ENCODE measurements at places on chromosomes 7 and 10. TPM values are rescaled to one million over a fixed set of nuclear protein-coding genes. Genes with fewer than 3 reads are reported as not detected.

DNA sequence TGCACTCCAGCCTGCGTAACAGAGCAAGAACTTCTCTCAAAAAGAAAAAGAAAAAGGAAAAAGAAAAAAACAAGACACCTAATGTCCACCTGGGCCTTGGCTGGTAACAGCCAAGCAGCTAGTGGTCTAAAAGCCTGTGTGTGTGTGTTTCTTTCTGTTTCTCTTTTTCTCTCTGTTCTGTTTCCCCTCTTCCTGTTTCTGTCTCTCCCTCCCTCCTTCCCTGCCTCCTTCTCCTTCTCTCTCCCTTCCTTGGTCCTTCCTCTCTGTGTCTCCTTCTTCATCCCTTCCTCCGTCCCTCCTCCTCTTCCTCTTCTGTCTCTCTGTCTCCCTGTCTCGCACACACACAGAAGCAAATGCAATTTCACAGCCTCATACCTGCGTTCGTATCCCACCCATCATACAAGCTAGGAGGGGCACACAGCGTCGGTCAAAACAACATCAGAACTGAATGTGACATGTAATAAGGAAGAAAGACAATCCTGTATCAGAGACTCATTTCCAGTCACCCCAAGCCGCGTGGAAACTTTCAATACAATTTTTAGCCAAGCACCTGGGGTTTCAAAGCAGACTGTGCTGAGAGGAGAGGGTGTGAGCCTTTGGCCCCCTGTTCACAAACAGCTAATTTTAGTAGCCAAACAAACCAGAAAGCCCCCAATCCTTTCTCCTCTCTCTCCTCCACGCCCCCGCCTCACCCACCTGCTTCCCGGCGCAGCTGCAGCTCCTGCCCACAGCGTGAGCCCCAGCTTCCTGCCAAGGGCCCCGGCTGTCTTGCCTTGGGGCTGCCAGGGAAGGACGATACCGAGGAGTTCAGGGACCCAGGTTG is 50.2 kb upstream of the GNA12 start:
- no peak for DNase-seq
- no peaks in the 10 kb centered on the region for H3K36me3 ChIP-seq
- H3K4me3 ChIP-seq, result no peak overlapping the region
- no peak overlapping the region for H3K27ac ChIP-seq

DNA sequence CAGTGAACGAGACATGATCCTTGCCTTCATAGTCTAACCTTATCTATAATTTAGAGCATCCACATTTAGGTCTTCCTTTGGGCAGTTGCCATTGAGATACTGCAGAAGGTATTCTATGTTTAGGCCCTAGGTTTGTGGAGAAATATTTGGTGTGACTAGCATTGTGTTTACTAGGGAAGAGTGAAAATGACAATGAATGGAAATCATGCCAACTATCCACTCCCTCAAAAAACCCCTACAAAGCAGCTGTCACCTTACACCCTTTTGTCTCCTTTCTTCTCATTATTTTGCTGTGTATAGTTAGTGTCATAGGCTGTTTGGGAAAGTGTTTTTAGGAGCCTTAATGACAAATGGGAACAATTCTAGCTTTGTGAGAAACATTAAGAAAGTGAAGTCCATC is 3.2 kb downstream of the CCNJ start:
- DNase-seq, result no peak
- H3K36me3 ChIP-seq, result no peaks in the 10 kb centered on the region
- no peak overlapping the region for H3K4me3 ChIP-seq
- peaks cover 11% of the 10 kb centered on the region for H3K27me3 ChIP-seq

- no peak overlapping the region for H3K4me3 ChIP-seq
- peaks cover 21% of the 10 kb centered on the region for H3K4me1 ChIP-seq
- no peak overlapping the region for H3K27ac ChIP-seq
- DNase-seq, result no peak
Observed at GRCh38 chr7:50780436-50780835, 2.3 kb downstream of the GRB10 start.

DNA sequence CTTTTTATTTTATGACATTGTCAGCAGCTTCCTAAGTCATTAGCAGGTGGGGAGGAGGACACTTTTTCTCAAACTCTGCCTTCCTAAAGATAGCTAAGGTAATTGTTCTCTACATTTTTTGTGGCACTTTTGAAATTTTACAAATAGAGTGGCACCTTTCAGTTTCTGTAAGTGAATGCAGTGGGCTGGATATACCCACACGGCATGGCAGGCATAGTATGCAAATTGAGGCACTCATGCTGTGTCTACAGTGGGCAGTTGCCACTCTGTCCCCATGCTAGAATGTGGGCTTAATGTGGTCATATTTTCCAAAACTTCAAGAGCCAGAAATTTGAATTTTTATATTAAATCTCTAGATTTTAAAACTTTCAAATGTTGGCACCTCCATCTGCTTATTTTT is 12.8 kb upstream of the SH3PXD2A start:
- H3K36me3 ChIP-seq, result no peaks in the 10 kb centered on the region
- no peak for DNase-seq

ATOH7 gene
- total RNA-seq, result 0.93 TPM

JAKMIP3 gene
- total RNA-seq, result 0.31 TPM

DNA sequence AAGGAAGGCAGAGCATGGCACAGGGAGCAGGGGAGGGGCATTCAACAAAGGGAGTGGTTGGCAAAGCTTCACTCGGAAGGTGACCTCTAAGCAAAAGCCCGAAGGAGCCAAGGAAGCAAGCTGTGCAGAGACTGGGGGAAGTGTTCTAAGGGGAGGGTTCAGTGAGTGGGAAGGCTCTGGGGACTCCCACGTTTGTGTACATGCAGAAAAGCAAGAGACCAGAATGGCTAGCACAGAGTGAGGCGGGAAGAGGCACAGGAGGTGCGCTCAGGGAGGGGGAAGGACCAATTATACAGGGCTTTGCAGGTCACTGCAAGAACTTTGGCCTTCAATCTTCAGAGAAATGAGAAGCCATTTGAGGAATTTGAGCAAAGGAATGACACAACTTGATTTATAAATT is 7.4 kb downstream of the ARHGAP21 start:
- H3K4me3 ChIP-seq, result no peak overlapping the region
- H3K36me3 ChIP-seq, result no peaks in the 10 kb centered on the region
- no peak for DNase-seq
- H3K27me3 ChIP-seq, result no peaks in the 10 kb centered on the region

GRCh38 chr10:18429335-18429734 is 222.1 kb downstream of the NSUN6 start:
- no peaks in the 10 kb centered on the region for H3K4me1 ChIP-seq
- no peaks in the 10 kb centered on the region for H3K27me3 ChIP-seq
- H3K4me3 ChIP-seq, result no peak overlapping the region

DNA sequence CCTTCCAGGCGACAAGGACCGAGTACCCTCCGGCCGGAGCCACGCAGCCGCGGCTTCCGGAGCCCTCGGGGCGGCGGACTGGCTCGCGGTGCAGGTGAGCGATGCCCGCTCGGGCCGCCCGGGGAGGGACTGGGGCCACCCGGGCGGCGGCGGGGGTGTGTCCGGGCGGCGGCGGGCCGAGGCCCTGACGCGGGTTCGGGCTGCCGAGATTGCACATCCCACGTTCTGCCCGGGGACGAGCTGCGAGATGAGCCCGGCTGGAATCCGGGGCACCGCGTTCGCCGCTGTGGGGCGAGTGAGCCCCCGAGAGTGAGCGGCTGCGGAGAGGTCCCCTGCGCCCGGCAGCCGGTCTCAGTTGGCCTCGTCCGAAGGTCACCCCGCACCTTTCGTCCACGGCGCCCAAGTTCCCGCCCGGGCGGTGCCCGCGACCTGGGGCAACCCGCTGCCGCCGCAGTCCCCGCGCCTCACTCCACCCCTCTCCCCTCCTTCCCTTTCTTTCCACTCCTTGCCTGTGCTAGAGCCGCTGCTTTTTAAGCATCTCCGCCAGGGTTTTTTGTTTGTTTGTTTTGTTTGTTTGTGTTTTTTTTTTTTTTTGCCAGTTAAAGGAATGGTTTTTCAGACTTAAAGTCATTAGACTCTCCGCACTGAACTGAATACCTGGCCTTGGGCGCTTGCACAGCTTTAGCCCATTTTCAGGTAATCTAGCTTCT is 515 bp downstream of the RALA start:
- peak overlapping the region; percentile 86 for H3K4me3 ChIP-seq
- H3K4me1 ChIP-seq, result peaks cover 37% of the 10 kb centered on the region
- no peaks in the 10 kb centered on the region for H3K27me3 ChIP-seq
- H3K36me3 ChIP-seq, result no peaks in the 10 kb centered on the region
- peak; percentile 50 for DNase-seq
- peak overlapping the region; percentile 97 for H3K27ac ChIP-seq

All from neural progenitor cell (in vitro differentiated cells).